ENCODE measurements at places on chromosomes 2 and 18.

DNA sequence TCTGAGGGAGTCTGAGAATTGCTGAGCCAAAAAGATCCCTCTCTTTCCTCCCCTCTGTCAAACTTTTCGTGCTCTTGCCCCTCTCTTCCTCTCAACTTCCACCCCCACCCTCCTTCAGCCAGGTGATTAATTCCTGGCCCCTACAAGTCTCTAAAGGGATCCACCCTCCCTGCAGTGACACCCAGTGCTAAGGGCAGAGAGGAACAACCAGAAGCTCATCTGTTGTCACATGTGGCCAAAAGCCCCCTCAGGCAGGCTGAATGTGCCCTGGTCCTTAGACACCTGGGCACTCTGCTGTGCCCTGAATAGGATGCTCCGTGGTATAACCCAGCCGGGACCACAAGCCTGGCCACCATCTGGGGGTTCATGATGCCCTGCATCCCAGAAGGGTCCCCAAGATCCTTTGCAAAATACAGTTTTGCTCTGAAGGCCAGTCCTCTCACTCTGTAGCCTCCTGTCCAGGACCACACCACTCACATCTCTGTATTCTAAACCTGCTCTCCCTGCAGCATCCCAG is 234.4 kb downstream of the BCL11A start:
- no peak for DNase-seq

DNA sequence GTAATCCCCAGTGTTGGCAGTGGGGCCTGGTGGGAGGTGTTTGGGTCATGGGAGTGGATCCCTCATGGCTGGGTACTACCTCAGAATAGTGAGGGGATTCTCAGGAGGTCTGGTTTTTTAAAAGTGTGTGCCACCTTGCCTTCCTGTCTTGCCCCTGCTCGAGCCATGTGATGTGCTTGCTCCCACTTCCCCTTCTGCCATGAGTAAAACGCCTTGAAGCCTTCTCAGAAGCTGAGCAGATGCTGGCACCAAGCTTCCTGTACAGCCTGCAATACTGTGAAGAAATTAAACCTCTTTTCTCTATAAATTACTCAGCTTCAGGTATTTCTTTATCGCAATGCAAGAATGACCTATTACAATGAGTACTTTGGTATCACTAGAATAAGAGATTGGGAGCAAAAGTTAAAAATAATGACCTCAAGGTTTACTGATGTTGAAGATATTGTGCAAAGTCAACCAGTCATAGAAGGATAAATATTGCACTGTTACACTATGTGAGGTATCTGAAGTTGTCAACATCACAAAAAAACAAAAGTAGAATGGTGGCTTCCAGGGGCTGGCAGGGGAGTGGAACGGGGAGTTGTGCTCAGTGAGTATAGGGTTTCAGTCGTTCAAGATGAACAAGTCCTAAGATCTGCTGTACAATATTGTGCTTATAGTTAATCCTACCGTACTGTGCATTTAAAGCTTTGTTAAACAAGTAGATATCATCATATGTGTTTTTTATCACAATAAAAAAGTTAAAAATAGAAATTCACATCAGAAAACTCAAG is 938.3 kb upstream of the CNTNAP5 start:
- DNase-seq, result no peak

DNA sequence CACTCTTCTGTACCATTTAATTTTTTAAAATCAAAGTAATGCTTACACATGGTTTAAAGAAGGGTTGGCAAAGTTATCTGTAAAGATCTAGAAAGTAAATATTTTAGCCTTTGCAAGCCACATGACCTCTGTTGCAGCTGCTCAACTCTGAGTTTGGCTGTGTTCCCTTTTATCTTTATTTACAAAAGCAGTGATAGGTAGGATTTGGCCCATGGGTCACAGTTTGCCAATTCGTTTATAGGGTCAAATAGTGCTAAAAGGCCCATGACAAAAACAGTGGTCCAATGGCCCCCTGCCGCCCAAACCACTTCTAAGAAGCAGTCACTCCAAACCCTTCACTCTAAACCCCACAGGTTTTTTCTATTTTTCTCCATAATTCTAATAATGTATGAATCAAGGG is 124.8 kb downstream of the PARD3B start:
- DNase-seq, result peak; percentile 18

GRCh38 chr2:190216829-190217228 is 102.8 kb downstream of the HIBCH start:
- DNase-seq, result no peak

DNA sequence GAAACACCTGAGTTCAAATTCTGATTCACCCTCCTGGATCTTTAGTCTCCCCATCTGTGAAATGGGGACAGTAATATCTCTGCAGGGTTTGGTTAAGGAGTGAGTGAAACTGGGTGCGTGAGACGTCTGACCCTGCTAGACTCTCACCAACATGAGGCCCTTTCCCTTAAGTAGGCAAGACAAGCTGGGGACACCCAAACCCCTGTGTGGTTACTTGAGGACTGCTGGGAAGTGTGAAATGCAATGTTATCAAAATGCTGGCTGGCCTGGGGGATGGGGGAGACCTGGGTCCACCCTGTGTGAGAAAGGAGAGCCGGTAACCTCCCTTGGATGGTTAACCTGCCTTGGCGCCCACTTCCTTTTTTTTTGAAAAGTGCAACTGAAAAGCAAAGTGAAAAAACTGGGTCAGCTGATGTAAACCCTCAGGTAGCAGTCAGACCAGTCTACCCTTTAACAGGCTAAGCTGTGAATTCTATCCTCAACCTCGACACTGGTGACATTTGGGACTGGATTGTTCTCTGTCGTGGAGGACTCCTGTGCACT is 82.3 kb downstream of the INPP5D start:
- DNase-seq, result no peak

GRCh38 chr2:47026748-47027534 is 111.3 kb upstream of the MCFD2 start:
- DNase-seq, result no peak

- no peak for DNase-seq
Observed at GRCh38 chr2:181774685-181775084, 94.4 kb upstream of the NEUROD1 start.

GRCh38 chr2:213422211-213422610 is 137.9 kb downstream of the SPAG16 start:
- no peak for DNase-seq

- DNase-seq, result peak; percentile 97
Observed at GRCh38 chr18:4869155-4869554, 327.9 kb downstream of the AKAIN1 start.

- DNase-seq, result no peak
Observed at GRCh38 chr2:241150660-241151530, 628 bp downstream of the PPP1R7 start.

- no peak for DNase-seq
Observed at GRCh38 chr18:23640052-23640451, 22.7 kb downstream of the ANKRD29 start.

DNA sequence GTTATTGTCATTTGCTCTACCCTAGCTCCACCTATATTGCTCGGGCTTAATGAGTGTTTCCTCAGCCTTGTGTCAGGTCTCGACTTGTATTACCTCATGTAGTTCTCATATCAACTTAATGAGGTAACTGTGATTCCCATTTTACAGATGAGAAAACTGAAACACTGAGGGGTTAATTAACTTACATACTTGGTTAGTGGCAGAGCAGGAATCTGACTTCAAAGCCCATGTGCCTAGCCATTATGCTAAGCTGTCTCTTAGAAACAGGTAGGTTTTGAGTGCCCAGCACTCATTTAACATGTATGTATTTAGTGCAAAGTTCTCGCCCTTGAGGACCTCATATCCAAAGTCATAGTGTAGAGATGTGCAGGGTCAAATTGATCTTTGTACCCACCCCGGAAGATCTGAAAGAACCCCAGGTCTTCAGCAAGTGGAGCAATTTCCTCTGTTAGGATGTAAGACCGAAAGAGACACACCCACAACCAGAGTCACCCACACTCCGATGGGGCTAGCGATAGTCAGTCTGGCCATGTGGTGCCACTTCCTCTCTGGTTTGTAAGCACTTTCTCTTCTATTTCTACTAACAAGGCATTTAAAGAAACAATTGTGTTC is 121.0 kb upstream of the SLC39A10 start:
- DNase-seq, result no peak

DNA sequence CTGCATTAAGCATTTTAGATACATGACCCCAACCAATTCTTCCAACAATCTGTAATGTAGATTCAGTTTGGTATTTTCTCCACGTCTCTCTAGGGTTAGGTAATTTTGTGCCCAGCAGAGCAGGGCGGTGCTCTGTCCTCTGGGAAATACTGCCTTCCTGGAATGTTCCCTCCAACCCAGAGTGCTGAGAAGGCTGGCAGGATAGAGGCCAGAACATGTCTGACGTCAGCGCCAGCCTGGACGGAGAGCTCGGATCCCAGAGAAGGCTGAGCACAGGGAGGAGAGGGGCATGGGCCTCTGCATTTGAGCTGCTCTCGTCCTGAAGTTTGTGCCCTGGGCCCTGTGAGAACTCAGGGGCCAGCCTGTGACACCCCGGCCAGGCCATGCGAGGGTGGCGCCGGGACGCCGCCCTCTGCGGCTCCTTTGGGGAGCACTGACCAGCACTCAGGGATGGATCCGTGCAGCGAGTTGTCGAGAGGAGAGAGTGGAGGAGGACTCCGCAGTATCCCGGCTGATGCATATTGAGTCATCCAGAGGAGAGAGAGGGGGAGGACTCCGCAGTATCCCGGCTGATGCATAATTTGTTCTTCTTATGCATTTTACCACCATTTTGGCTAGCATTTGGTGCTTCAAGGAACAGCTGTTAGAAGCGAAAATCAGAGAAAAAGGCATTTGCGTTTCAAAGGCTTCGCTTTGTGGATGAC is 80.0 kb upstream of the PXDN start:
- DNase-seq, result no peak

DNA sequence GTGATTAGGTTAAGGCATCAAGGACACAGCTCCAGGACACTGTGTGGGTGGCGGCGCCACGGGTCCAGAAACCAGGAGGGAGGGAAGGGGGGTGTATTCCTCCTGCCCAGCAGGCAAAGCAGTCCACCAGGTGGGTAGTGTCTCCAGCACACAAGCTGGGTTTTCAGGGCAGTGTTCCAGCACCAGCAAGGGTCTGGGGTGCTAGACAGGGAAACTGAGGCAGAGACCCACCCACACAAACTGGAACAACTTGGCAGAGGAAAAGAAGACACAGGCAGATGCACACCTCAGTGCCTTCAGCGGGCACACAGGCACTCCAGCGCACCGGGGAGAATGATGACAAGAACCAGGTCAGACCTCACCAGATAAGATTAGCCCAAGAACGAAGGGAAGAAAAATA is 28.4 kb upstream of the GNAL start:
- no peak for DNase-seq

DNA sequence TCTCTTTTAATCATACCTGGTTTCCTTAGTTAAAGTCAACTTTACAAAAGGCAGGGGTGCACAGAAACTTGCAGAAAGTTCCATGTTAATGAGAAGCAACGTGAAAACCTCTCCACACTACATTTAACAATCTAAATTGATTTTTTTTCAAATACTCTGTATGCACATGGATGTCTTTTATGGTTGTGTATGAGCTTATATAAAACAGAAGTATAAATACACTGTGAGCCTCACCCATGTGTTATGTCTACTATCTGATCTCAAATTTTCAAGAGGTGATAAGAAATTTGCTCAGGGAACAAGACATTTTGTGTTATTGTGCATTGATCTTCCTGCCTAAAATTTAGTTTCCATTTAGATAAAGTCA is 617.6 kb downstream of the ADCYAP1 start:
- DNase-seq, result no peak

- DNase-seq, result no peak
Observed at GRCh38 chr18:28071199-28071598, 105.7 kb downstream of the CDH2 start.

DNA sequence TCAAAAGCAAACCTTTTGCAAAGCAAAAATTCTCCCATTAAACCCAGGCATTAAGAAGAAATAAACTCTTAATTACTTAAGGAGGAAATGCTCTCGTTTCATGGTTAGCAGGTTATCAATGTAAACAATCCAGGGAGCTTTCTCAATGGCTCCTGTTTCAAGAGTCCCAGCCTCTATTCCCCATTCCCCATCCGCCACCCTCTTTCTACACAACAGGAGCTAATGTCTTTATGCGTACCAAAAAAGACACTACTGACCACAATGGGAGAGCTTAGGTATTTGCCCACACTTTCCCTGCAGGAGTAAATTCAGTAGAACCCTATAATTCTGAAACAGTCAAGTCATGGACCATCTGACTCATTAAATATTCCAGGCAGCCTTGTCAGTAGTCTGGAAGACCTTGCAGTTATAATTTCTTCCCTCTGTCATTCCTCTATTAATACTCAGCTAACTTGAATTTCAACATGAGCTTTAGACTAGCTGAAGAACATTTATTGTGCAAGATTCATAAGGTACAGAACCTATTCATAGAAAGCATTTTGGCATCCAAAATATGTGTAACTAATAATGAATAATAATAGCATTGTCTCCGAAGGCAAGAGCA is 48.6 kb downstream of the SLC8A1 start:
- DNase-seq, result no peak

GRCh38 chr2:46561731-46562450 is 82.5 kb downstream of the TMEM247 start:
- no peak for DNase-seq

GRCh38 chr2:7436096-7436906 is 519.1 kb downstream of the RNF144A start:
- no peak for DNase-seq

DNA sequence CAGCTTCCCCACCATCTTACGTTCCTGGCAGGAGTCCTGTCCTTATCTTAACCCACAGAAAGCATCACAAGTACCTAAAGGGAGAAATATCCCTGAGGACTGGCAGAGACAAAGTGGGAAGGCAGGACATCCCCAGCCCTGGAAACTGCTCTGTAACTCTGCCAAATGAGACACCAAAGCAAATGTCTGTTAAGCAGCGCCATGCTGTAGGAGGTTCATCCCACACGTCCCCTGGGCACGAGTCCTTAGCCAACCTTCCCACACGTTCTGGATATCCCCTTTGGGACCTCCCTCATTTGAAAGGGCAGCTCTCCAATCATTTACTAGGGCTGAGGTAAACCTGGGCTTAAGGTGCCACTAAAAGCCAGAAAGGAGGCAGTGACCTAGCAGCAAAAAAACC is 207.2 kb downstream of the ATAD2B start:
- no peak for DNase-seq

DNA sequence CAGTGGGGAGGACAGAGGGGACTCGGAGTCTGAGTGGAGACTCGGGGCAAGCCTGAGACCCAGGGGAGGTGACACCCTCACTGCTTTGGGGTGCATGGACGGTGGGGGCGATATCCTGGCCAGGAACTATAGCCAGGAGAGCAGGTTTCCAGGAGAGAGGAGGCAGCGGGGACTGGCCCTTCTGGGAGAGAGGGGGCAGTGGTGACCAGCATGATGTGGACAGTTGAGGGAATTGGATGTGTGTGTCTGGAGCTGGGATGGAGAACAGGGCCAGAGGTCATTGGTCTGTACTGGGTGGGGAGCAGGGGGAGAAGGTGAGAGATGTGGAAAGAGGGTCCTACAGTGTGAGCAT is 63.6 kb downstream of the ACKR3 start:
- no peak for DNase-seq

DNA sequence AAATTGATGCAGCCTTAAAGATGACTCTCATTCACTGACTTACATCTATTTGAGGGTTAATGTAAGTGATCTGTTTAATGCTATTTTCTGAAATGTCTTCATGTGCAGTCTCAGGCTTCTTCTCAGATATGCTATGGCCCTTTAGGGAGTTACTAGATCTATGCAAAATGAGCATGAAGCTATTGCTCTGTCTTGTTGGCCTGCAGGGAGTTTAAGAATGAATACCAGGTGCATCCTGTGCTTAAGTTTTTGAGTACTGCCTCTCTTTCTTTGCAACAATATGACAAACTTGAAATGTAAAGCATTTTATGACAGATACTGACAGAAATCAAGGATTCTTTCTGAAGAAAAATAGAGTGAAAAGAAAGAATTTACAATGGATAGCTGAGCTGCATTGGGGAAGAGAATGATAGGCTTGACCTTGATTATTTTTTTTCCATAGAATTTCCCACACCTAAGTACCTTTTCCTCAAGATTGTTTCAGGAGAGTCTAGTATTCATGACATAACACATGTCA is 1058.3 kb upstream of the TMEFF2 start:
- DNase-seq, result no peak

All from HAP-1 (cell line).